ENCODE measurements at places on chromosomes 11 and 22.
A peak's percentile ranks its signal among the peaks of the same experiment; 100 is the strongest.

GRCh38 chr22:16962501-16962900, 45.5 kb downstream of the GAB4 start:
- no peak for DNase-seq

DNA sequence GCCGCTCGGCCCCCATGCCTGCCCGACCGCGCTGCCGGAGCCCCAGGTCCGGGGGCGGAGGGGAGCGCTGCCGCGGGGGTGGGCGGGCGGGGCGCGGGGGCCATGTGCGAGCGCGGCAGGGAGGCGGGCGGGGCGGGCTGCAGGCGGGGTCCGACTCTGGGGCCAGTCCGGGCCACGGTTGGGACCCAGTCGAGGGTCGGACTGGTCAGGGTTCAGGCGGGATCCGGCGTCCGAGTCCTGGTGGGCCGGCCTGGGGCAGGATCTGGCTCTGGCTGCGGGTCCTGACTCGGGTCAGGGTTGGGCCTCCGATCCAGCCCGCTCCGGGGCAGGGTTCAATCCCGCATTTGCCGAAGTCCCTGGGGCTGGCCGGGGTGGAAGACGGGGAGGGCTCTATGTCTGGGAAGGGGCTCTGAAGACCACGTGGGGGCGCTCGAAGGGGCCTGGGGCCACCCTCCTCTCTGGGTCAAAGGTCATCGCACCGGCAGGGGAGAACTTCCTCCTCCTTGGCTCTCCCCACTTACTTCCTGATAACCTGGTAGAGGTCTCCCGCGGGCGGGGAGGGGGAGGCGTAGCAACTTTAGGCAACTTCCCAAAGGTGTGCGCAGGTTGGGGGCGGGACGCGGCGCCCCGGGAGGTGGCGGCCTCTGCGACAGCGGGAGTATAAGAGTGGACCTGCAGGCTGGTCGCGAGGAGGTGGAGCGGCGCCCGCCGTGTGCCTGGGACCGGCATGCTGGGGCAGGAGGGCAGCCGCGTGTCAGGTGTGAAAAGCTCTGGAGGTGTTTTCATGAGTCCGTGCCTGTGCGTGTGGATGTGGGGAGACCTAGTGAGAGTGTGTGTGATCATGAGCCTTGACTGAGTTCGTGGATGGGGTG, 603 bp downstream of the ESRRA start:
- peak; percentile 85 for DNase-seq

GRCh38 chr11:70133771-70134335, 55.7 kb downstream of the ANO1 start:
- DNase-seq = no peak

- no peak for DNase-seq
These were observed 568 bp upstream of the BIK start for GRCh38 chr22:43109921-43110443.

- no peak for DNase-seq
These were observed 11.5 kb downstream of the YPEL4 start for GRCh38 chr11:57638005-57638781.

- no peak for DNase-seq
These were observed 28.2 kb downstream of the ST3GAL4 start for GRCh38 chr11:126383339-126384335.

DNA sequence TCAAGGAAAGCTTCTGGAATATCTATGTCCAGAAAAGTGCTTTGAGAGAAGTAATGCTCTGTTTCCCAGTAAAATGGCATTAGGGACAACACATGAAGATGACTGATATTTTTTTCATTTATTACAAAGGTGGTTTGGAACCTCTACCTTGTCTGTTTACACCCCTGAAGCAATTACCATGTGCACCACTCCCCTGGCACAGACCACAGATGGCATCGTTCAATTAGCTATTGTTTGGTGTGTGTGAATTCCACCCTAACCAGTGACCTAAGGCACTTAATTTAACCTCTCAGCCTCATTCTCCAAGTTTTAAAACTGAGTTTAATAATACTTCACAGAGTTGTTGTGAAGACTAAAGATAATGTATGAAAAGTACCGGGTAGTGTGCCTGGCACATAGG, 127.6 kb upstream of the BMAL1 start:
- DNase-seq = no peak

- no peak for DNase-seq
These were observed 3.5 kb downstream of the CNTF start for GRCh38 chr11:58625826-58626460.

DNA sequence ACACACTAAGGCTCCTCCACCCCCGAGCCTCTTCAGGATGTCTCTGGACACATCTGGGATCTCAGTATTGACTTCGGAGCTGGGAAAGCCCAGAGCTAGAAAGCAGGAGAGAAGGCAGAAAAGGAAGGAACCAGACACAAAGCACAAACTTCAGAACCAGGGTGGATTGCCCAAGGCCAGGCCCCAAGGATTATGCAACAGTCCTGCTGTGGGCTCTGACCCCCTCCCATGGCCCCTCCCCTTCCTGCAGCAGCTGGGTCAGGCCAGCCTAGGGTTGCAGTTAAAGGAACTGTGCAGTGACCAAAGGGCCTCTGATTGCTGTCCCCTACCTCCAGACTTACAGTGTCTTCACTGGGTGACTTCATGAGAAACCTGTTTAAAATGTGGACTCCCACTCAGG, 5.3 kb downstream of the KCNE3 start:
- DNase-seq = no peak

- no peak for DNase-seq
These were observed 41.4 kb upstream of the ZBED5 start for GRCh38 chr11:10899121-10899830.

GRCh38 chr22:36839356-36840073, 21.3 kb upstream of the NCF4 start:
- no peak for DNase-seq

GRCh38 chr11:79747406-79747805, 306.6 kb upstream of the TENM4 start:
- DNase-seq = no peak

GRCh38 chr11:68213135-68213515, at the start of gene KMT5B:
Gene KMT5B, minus strand, starts transcription at chr11:68213296. Its CDS starts 23,220 bp downstream, at chr11:68190076.
- DNase-seq = peak; percentile 39

DNA sequence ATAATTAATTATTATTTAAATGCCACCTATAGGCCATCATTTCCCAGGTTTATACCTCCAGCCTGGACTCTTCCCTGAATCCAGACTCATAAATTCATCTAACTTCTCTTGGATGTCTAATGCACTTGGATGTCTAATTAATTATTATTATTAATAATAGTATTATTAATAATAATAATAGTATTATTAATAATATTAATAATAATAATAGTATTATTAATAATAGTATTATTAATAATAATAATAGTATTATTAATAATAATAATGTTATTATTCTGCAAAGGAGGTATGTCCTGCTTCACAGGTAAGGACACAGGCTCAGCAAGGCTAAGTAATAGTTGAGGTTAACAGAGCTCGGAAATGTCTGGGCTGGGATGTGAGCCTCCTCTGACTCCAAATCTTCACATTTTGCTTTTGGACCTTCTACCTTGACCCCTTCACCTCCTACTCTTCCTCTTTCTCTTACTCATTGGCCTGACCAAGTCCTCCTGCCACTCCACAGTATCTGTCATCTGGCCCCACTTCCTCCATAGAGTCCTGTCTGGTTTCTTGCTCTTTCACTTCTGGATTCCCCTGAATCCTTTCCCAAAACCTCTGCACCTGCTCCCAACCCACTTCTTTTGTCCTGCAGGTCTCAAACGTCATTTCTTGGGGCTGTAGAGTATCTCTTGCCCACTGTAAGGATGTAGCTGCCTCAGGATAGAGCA, 8.0 kb downstream of the RIBC2 start:
- DNase-seq = no peak

Measured in naive thymus-derived CD8-positive, alpha-beta T cell (primary cell).